Esophagus muscularis mucosa (tissue), 4 donors: ENCODE measurements at places on chromosomes 2 and 18. TPM values are rescaled to one million over a fixed set of nuclear protein-coding genes. Genes with fewer than 3 reads are reported as not detected.

Gene TCF23
- total RNA-seq: not detected

Gene IL36A
- not detected for total RNA-seq

Gene NT5C1B
- not detected for total RNA-seq

Gene CERKL
- 0.19 TPM for total RNA-seq

- DNase-seq: peak; percentile 93
Measured at GRCh38 chr2:28810384-28811285, at the start of gene SPDYA. Gene SPDYA (plus strand): TSS chr2:28810834. CDS start chr2:28816015, 5,181 bp downstream.
